NCI-H1436 treated with DMSO at 0.1 percent for 48 hours (cell line): ENCODE measurements at places on chromosomes 16 and 17.

DNA sequence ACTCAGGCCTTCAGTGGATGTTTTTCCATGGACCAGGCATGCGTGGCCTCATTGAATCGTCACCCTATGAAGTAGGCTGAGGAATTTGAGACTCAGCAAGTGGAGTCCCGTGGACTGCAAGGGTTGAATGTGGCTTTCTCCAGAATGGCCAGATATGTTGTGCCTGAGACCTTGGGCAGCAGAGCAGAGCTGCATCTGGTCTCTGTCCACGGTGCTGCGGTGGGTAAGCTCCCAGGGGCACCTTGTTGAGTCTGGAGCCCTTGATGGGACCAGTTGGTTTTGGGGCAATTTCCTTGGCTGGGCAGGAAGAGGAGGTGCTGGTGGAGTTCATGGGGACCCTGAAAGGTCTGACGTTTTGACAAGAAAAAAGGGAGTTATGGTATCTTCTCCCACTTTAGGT is 368.1 kb upstream of the EEF2KMT start:
- DNase-seq = no peak

DNA sequence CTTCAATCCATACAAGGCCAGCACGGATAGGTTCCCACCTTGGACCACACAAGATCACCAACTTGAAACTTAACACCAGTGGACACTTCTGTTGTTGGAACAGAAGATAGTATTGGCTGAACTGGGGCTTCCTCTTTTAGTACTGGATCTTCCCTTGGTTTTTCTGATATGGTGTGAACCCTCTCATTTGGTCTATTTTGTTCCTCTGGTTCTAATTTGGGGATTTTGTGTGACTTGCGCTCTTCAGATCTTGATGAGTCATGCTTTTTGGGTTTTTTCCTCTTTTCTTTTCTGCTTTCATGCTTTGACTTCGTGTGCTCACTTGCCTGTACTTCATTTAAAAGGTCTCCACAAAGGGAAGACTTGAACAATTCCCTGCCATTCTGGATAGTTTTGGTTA is 39.0 kb downstream of the SOST start:
- no peak for DNase-seq

DNA sequence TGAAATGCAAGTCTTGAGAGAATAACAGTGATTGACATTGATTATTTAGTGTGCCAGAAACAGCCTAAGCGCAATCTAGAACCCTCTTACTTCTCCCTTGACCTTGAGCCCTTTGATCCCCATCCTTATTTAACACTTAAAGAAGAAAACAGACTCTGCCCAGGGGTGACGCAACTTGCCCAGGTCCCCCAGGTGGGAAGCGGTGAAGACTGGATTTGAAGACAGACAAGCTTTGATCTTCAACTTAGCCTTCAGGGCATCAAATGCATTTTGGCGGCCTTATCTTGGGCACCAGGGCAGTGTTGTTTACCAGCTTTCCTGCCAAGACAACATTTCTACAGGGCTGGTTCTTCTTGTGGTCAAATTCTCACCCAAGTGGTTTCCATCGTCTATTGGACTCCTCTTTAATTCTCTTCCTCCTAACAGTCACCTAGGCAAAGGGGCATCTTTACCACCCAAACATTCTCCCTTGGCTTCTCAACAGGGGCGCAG is 8.9 kb upstream of the CIITA start:
- no peak for DNase-seq

DNA sequence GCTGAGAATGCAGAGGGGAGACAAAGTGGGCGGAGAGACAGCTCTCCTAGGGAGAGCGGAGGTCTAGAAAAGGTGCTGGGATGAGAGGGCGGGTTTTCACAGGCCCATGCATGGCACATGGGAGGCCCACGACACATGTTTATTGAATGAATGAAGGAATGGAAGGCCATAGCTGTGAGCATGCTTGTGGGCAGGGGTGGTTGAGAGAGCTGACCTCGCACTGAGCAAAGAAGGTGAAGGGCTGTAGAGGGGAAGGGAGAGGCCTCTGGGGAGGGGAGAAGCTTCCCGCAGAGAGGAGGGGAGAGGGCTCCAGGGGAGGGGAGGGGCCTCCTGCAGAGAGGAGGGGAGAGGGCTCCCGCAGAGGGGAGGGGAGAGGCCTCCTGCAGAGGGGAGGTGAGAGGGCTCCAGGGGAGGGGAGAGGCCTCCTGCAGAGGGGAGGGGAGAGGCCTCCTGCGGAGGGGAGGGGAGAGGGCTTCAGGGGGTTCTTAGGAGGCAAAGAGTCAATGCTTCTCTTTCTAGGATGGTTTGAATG is 27.3 kb downstream of the SDK2 start:
- DNase-seq = no peak

GRCh38 chr16:66309215-66309807 is 57.2 kb upstream of the CDH5 start:
- DNase-seq = no peak

- DNase-seq = no peak
Observed at GRCh38 chr17:78723957-78724356, 58.1 kb downstream of the CYTH1 start.

DNA sequence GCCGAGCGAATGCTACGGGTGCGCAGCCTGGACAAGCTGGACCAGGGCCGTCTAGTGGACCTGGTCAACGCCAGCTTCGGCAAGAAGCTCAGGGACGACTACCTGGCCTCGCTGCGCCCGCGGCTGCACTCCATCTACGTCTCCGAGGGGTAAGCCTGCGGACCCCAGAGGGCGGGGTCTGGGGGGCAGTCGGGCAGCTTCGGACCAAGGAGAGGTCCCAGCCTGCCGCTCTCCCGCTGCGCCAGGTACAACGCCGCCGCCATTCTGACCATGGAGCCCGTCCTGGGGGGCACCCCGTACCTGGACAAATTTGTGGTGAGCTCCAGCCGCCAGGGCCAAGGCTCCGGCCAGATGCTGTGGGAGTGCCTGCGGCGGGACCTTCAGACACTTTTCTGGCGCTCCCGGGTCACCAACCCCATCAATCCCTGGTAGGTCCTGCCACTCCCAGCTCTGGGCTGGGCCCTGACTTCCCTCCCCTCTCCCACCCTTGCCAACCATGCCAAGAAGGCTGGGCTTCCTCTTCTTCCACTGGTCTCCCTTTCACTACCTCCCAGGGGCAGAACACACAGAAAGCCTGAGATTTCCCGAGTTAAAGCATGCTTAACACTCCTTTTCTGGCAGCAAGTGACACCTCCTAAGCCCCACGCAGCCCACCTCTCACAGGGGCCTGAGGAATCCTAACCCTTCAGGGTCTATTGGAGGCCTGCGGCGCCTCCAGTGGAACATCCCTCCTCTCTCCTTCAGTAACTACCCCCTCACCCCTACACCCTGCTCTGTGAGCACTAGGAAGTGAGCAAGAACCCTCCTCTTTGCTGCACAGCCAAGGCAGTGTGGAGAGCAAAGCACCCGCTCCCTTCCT is 3.2 kb downstream of the NAGS start:
- DNase-seq = no peak

GRCh38 chr16:23754594-23755483 is at the start of gene CHP2:
CHP2 (plus strand) TSS chr16:23755026; CDS start chr16:23755050, 24 bp downstream.
- no peak for DNase-seq

- no peak for DNase-seq
Observed at GRCh38 chr16:88868974-88869672, 2.7 kb upstream of the PABPN1L start.

DNA sequence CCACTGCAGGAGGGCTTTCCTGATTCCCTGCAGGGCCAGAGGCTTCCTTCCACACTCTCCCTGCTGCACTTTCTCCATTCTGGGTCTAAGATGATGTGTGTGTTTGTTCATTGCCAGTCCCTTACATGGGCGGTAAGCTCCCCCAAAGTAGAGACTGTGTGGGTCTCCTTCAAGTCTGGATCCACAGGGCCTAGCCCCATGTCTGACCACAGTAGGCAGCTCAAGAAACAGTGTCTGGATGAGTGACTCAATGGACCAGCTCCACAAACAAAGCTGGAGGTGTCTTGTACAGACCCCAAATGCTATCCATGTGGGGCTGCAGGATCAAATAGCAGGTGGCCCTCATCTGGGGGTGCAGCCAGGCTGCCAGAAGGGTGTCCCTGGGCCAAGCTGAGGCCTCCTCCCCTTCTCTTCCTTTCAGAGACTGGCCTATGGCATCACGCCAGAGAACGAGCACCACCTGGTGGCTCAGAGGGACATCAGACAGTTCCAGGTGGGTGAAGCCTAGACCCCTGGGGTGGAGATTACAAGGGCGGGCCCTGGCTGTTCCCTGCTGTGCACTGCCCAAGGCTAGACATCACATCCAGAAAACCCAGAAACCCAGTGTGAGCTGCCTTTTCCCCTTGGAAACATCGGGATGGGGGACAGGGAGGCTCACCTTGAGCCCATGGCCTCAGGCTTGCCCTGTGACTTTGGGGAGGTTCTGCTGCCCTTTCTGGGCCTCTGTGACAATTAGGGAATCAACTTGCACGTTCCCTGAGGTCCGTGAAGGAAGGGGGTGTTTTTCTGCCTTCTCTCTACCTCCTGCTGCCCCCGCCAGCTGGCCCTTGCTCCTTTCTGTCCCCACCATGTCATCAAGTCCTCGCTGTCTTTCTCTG is 45.9 kb downstream of the SLC6A2 start:
- DNase-seq = no peak
